ENCODE measurements at places on chromosomes 3 and 15. TPM values are rescaled to one million over a fixed set of nuclear protein-coding genes. Genes with fewer than 3 reads are reported as not detected.
A peak's percentile ranks its signal among the peaks of the same experiment; 100 is the strongest.

Gene MYO9A
- 112 TPM for total RNA-seq

Gene GOLGB1
- total RNA-seq: 78.3 TPM

- no peak for DNase-seq
Measured at GRCh38 chr3:162666835-162667234, 1170.2 kb downstream of the OTOL1 start.

DNA sequence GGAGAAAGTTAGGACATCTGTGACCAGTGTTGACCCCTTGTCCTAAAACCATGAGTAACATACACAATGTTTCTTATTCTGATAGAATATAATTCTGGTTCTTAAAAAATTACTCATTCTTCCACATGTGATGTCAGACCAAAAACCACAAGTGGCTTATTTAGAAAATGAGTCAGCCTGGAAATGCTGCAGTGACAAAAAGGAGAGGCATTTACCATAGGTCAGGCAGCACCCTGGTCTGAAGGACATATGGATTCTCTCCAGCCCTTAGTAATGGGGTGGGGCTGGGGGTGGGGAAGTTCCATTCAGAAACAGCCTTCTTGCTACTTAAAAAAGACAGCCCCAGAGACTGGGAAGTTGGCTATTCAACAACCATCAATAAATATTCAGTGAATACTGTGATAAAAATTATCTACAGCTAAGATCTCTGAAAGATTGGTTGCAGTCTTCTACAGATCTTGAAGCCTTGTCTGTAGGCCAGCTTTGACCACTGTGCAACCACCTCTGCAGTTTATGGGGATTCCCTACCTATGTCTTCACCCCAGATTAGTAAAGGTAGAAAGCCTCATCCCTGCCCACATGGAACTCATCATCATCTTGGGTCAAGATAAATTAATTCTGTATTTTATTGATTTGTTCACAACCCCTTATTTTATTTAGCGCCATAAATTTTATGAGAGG is 34.9 kb upstream of the TIMP4 start:
- peak; percentile 61 for DNase-seq

GRCh38 chr15:79332824-79333510 is 22.1 kb downstream of the TMED3 start:
- no peak for DNase-seq

DNA sequence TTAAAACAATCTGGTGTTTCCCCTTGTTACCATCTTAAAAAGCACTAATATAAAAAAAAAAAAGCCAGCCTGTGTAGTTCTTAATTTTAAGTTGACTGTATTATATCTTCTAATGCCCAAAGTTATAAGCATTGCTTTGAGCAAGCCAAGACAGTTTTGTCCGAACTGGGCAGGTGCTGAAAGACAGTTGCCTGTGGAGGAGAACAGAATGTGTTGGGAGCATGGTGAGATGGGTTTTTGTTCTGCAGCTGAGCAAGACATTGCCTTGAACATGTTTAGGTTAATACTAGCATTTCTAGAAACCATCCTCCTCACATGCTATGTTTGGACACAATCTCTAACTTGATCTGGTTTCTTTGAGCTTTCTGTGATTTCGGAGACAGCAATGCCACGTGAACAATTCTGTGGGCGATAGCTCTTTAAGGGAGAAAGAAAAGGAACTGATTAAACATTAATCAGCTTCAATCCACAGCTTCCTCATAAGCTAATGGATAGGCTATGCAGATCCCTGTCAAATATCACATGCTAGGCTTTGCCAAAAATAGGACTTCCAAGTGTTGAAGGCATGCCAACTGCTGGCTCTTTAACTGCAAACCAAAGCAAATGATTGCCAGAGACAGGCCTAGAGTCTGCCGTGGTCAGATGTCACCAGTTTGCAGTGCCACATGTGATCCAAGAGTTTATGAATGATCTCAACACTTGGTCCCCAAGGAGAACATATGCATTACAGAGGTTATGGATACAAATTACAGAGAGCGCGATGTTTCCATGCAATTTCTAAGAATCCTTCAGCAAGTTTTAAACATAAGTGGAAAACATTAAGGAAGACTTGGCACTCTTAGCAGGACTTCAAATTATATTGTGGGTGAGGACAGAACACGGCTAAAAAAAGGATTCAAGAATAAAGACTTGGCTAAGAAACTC is 428.1 kb downstream of the ROBO2 start:
- DNase-seq: no peak

DNA sequence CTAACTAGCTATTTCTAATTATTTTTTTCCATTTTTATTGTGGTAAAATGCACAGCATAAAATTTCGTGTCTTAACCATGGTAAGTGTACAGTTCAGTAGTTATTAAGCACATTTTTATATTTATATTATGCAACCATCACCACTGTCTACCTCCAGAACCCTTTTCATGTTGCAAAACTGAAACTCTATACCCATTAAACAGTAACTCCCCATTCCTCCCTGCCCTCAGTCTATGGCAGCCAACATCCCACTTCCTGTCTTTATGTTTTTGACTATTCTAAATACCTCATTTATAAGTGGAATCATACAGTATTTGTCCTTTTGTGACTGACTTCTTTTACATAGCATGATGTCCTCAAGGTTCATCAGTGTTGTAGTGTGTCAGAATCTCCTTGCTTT is 25.5 kb downstream of the SLC35A5 start:
- DNase-seq: no peak
